Heart right ventricle (tissue), 16 donors: ENCODE measurements at places on chromosomes 7 and 10.

DNA sequence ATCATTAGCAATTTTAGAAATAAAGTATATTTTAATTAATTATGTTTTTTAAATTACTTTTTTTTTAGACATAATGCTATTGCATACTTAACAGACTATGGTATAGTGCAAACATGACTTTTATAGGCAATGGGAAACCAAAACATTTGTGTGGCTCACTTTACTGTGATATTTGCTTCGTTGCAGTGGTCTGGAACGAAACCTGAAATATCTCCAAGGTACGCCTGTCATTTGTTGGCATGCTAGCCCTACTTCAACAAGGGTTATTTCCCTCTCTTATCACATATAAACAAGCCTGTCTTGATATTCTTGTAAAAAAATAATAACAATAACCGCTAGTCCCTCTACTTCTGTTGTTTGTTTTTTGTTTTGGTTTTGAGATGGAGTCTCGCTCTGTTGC lies 74.2 kb downstream of the TYW1B start:
- H3K4me1 ChIP-seq, result no peaks in the 10 kb centered on the region
- H3K27ac ChIP-seq, result no peak overlapping the region
- no peaks in the 10 kb centered on the region for H3K36me3 ChIP-seq
- H3K27me3 ChIP-seq, result no peaks in the 10 kb centered on the region
- no peak overlapping the region for H3K4me3 ChIP-seq

DNA sequence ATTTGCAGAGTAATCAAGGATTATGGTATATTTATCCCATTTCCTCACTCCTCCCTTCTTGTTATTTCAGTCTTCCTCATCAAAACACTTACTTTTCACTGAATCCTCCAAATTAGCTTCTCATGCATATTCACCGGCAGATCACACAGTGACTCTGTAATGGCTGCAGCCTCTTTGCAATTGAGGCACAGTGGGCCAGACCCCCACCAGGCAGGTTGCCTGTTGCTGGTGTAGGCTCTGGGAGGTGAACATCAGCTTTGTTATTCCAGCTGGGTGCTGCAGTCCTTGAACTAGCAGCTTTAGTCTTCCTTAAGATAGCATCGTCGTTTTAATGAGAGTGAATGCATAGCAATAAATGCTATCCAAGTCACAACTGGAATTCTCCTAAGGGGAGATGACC lies 449.3 kb downstream of the CNTNAP2 start:
- DNase-seq, result no peak
- H3K27me3 ChIP-seq, result no peaks in the 10 kb centered on the region
- H3K4me3 ChIP-seq, result no peak overlapping the region
- H3K4me1 ChIP-seq, result no peaks in the 10 kb centered on the region
- no peak overlapping the region for H3K27ac ChIP-seq
- no peaks in the 10 kb centered on the region for H3K36me3 ChIP-seq

GRCh38 chr10:1249142-1249920 lies 193.1 kb downstream of the WDR37 start:
- DNase-seq, result no peak
- H3K36me3 ChIP-seq, result no peaks in the 10 kb centered on the region
- H3K4me3 ChIP-seq, result no peak overlapping the region

DNA sequence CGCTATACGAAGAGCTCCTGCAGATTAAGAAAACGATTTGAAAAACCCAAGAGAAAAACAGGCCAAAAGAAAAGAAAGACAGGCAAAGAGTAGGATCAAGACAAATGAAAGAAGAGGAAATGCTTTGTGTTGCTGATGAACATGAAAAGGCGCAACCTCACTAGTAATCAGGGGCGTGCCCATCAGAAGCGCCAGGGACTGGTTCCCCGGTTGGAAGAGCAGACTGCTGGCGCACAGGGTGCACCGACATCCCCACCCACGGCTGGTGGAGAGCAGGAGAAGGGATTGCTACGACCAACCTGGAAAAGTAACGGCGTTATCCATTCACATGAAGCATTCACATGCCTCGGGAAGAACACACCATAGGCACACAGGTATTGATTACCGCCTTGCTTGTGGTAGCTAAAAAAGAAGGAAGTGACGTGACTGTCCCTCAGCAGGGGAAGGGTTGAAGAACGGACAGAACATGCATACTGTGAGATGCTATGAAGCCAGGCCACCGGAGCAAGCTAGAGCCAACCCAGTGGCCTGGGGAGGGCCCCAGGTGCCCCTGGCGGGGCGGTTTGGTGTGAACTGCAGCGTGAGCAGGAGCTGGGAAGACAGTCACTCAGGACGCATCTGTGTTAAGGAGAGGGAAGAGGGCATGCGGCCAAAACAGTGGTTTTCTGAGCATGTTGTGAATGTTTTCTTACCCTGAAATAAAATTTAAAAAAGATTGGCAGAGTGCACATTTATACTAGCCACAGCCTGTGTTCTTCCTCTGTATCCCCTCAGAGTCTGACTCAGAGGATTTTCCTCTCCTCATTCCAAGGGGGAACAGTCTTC lies 18.3 kb downstream of the AGAP3 start:
- no peak for DNase-seq
- no peak overlapping the region for H3K27ac ChIP-seq
- H3K4me3 ChIP-seq, result no peak overlapping the region
- H3K4me1 ChIP-seq, result peaks cover 5% of the 10 kb centered on the region
- H3K27me3 ChIP-seq, result no peaks in the 10 kb centered on the region
- H3K36me3 ChIP-seq, result no peaks in the 10 kb centered on the region

GRCh38 chr7:572416-573268 lies 53.0 kb upstream of the PDGFA start:
- H3K27ac ChIP-seq, result no peak overlapping the region
- H3K4me1 ChIP-seq, result peaks cover 24% of the 10 kb centered on the region
- DNase-seq, result no peak
- no peak overlapping the region for H3K4me3 ChIP-seq
- no peaks in the 10 kb centered on the region for H3K36me3 ChIP-seq

- H3K4me1 ChIP-seq, result no peaks in the 10 kb centered on the region
- no peak overlapping the region for H3K27ac ChIP-seq
- no peak for DNase-seq
- H3K36me3 ChIP-seq, result no peaks in the 10 kb centered on the region
Measured at GRCh38 chr7:52017802-52018679, 701.4 kb upstream of the COBL start.
